ENCODE measurements at places on chromosomes 2 and 18.

GRCh38 chr18:48573632-48574283, 34.9 kb downstream of the CTIF start:
- no peak for DNase-seq

DNA sequence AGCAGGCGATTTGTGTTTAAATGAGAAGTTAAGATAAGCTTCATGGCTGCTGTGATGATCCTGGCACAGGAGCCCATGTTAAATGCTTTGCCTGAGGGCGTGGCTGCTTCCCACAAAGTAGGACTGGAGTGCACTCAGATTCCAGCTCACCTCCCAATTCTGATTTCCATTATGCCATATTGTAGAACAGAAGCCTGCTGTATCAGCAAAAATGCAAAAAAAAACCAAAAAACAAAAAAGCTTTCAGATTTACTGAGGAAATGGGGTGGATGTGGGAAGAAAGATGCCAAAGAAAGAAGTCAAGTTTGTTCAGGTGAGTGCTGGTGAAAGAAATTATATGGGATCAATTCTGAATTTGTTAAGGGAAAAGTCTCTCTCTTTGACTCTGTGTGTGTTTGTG, 610.4 kb upstream of the NETO1 start:
- no peak for DNase-seq

GRCh38 chr18:77084688-77085035, 47.9 kb downstream of the MBP start:
- DNase-seq: no peak

- DNase-seq: no peak
Observed at GRCh38 chr2:65020943-65021528, 31.8 kb downstream of the SLC1A4 start.

DNA sequence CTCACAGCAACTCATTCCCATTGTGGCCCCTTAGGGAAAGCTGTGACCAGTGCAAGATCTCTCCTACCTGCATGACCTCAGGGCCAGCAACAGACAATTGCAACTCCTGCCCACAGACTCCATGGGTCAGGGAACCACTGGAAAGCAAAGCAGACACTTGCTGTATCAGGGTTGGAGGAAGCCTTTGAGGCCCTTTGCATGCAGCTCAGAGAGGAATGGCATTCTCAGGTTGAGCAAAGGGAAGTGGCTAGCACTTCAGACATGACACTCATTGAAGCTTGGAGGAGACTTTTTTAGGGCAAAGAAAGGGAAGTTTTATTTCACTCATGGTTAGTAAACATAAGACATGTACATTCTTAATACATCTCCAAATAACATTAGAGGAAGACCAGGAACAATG, 22.1 kb downstream of the IL1F10 start:
- DNase-seq: no peak

DNA sequence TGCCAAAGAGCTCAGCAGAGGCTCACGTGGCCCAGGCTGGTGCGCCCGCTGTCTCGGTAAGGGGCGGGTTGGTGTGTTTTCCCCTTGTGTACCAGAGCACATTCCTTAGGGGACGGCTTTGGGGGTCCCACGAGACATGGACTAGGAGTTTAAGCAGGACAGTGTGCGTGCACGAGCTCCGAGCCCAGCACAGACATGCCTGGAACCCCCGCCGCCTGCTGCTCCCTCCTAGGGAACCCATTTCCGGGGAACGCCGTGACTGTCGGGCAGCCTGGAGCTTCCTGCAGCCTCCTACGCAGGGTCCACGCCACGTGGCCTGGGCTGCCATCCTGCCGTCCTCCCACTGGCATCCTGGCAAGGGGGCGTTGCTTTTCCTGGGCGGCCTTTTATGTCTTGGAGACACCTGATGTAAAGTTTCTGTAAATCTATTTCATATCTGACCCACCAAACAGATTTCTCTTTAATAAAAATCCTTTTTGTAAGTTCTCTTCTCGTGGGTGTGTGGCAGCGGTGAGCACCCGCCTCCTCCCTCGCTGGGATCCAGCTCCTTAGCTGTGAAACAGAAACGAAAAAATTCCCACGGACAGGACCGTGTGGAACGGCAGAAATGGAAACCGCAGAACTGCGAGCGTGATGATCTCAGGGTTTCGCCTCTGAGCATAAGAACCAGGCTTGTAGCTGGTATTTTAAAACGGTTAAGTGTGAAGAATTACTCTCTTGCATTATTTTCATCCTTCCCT, 43.5 kb upstream of the KCNG2 start:
- no peak for DNase-seq

GRCh38 chr2:219997341-219997851, 370.0 kb downstream of the SLC4A3 start:
- no peak for DNase-seq

DNA sequence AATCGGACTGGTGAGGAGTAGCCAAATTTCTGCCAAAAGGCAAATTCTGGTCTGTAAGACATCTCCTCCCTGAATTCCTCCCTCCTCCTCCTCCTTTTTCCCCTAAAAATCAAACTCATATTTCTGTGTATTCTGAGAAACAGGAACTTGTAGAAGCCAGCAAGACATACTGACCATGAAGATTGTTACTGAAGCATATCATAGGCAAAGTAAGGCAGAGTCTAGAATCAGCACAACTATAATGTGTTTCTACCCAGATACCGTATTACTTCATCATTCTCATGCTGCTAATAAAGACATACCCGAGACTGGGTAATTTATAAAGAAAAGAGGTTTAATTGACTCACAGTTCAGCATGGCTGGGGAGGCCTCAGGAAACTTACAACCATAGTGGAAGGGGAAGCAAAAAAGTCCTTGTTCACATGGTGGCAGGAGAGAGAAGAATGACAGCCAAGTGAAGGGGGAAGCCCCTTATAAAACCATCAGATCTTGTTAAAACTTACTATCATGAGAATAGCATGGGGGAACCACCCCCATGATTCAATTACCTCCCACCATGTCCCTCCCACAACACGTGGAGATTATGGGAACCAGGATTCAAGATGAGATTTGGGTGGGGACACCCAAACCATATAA, 24.9 kb upstream of the EPC2 start:
- DNase-seq: no peak

DNA sequence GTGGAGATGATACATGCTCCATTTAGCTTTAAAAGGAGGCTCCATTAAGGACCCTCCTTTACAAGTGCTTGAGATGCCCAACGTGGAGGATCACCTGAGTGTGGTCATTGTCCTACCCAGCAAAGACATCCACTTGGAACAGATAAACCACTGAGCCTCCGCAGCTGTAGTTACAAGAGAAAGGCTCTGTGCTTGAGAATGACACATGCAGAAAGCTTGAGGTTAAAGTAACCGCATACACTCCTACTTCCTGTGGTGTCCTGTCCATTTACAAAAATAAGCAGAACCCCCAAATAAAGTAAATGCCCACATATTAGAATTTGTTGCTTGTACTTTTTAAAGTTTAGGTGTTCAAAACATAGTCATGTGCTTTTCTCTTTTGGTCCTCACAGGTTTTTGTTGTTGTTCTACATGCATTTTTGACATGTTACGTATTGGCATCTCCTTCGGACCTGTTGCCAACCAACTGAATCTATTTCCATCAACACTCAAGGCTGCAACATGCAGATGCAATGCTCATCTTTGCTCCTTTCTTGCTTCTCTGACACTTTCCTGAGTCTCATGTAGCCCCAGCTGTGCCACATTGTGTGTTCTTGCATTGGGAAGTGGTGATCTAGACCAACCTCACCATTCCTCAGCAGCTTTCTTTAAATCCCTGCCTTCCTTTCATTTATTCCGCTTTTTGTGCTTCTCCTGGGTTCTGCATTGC, 56.0 kb downstream of the SERPINB7 start:
- DNase-seq: no peak

- no peak for DNase-seq
Observed at GRCh38 chr2:204336153-204336744, 209.0 kb upstream of the PARD3B start.

DNA sequence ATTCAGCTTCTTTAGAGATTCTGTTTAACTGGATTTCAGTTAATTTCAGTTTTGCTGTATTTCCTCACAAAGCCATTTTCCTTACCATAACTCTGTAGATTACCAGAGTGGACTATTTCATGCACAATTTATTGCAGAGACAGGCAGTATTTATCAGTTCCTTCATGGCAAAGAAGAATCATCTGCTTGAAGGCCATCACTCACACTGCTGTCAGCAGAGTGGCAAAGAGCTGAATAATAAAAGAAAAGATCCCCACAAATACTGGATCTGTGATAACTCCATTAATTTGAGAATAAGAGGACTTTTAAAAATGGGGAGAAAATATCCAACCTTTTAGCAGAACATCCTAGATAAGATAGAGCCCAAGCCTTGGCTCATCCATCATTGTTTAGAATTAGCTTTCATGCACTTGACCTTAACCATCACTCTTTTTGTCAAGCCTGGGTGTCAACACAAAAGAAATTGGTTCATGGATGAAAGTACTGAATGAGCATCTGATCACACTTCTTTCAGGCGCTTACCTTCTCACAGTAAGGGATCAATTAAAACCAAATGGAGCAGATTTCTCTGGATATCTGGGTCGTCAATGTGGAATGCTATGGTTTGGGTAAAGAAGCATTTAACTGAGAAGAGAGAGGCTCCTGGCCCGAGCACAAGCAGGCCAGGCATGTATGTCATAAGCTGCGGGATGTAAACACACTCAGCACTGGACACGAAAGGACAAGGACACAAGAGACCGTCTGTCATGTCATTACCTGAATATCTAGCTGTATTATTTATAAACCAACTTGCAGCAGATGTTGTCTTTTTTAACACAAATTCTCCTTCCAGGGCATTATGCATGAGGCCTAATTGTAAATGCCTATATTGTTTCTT, 376.2 kb downstream of the ZNF521 start:
- no peak for DNase-seq

DNA sequence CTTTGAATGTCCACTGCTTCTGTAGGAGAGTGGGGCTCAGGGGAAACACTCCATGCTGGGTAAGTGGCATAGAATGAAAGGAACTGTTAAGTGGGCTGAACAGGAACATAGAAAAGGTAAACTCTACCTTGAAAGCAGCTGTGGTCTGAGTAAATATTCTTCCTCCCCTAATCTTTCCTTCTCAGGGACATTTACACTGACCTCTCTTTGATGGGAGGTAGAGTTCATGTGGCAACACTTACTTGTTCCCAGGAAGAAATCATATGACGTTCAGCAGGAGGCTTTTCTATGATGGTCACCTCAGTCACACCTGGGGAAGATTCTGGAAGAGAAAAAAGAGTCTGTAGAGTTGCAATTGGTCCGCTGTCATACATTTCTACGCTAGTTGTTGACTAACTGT, 10.2 kb downstream of the TPGS2 start:
- no peak for DNase-seq

DNA sequence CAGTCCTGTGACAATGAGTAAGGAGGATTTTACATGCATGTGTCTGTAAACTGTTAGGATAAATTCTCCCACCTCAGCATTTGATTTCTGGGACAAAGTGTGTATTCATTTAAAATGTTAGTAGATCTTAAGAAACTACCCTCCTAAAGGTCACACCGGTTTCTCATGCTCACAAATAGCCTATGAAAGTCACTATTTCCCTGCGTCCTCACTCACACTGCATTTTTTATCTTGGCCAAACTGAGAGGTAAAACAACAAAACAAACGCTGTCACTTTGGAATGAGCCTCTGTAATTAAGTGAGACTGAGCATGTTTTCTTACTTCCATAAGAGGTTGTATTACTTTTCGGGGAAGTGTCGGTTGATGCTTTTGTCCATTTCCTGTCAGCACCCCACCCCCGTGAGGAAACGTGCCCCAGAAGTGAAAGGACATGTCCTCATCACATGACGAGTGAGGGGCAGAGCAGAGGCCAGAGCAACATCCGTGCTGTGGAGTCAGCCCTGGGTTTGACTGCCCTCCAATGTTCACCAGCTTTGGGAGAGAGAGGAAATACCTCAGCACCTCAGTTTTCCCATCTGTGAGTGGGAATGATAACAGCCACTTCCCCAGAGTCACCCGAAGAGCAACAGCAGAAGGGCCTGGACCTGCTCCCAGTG, 3.1 kb downstream of the GYPC start:
- peak; percentile 24 for DNase-seq

DNA sequence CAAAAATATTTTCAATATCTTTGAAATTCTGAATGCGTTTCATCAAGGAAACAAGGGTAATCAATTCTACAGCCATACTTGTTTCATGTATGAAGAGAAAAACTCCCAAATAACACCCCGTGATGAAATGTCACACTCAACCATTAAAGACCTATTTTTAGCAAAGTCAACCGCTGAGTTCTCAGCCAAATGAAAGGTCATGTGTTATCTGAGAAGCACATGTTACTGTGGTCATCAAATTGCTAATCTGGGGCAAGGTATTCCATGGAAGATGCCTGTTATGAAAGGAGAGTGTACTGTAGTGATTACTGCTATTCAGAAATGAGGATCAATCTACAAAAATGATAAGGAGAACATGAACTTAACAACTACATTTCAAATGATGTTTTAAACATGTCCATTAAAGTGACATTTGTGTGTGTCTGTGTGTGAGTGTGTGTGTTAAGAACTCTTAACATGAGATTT, 126.7 kb downstream of the BCL2 start:
- no peak for DNase-seq

DNA sequence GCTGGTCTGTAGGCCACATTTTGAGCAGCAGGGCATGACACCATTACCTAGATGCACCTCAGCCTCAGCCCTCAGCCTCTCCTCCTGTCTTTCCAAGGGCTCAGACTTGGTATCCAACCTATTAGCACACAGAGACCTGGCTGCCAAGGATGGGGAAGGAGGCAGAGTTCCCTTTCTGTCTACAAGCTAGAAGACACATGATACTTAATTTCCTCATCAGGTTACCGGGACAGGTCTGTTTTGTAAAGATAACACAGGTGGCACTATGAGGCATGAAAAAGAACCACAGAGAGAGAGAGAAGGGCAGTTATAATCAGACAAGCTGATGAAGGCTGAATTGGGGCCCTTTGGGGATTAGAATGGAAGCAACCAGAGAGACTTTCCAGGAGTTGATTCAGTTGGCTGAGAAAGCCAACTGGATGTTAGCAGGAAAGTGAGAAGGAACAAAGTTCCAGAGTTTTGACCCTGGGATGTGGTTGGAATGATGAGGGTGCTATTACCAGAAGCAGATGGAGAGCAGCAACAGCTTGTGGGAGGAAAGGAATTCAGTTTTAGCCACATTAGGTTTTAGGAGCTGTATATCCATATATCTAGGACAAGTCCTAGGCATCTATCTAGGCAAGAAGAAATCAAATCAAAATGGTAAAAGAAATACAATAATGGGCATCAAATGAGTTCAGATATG, 46.0 kb upstream of the RMND5A start:
- no peak for DNase-seq

GRCh38 chr2:239905884-239906654, 119.1 kb downstream of the NDUFA10 start:
- DNase-seq: no peak

- DNase-seq: no peak
Observed at GRCh38 chr2:77005522-77005921, 516.7 kb downstream of the LRRTM4 start.

All from stimulated activated naive CD4-positive, alpha-beta T cell treated with Interleukin-2 at 50 U/mL for 16 hours (primary cell).